ENCODE measurements at places on chromosomes 4 and X.

- no peak for DNase-seq
Measured at GRCh38 chr4:128565565-128566186, 243.8 kb upstream of the JADE1 start.

- no peak for DNase-seq
Measured at GRCh38 chr4:186105647-186106321, 1.3 kb downstream of the FAM149A start.

GRCh38 chr4:1766106-1767060, 26.7 kb upstream of the FGFR3 start:
- no peak for DNase-seq

DNA sequence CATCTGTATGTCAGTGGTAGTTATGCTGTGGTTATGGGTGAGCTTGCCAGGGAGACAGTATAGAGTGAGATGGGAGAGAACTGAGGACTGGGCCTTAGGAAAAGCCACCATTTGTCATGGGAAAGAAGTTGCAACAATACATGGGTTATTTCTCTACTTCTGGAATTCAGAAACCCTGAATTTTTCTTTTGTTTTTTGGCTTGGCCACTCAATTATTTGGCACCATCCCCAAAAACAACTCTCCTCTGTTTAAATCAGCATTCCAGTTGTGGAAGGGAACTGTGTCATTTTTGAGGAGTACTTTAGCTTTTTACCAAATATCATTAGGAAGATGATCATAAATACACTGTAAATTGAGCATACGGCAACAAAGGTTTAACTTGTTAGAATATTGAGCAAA, 41.1 kb upstream of the ACSL4 start:
- DNase-seq = no peak

- DNase-seq = no peak
Measured at GRCh38 chr4:121129606-121130325, 34.4 kb downstream of the TNIP3 start.

DNA sequence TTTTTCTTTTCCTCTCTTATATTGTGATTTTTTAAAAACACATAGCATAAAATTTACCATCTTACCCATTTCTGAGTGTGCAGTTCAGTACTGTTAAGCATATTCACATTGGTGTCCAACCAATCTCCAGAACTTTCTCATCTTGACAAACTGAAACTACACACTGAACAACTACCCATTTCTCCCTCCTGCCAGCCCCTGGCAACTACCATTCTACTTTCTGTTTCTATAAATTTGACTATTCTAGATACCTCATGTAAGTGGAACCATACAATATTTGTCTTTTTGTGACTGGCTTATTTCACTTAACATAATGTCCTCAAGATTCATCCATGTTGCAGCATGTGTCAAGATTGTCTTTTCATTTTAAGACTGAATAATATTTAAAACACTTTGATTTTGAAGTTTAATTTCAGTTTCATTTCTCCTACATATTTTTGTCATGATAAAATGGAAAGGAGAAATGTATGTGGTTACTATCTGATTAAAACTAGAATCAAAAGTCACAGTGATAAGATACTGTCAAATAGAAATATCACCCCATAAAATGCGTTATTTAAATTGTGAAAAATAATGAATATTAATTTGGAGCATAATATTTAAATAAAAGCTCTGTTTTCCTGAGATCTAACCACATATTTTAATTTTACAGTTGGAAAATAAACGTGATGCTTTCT, 122.8 kb downstream of the DIPK2B start:
- DNase-seq = no peak

- DNase-seq = no peak
Measured at GRCh38 chrX:50333308-50333707, 128.7 kb downstream of the CCNB3 start.

DNA sequence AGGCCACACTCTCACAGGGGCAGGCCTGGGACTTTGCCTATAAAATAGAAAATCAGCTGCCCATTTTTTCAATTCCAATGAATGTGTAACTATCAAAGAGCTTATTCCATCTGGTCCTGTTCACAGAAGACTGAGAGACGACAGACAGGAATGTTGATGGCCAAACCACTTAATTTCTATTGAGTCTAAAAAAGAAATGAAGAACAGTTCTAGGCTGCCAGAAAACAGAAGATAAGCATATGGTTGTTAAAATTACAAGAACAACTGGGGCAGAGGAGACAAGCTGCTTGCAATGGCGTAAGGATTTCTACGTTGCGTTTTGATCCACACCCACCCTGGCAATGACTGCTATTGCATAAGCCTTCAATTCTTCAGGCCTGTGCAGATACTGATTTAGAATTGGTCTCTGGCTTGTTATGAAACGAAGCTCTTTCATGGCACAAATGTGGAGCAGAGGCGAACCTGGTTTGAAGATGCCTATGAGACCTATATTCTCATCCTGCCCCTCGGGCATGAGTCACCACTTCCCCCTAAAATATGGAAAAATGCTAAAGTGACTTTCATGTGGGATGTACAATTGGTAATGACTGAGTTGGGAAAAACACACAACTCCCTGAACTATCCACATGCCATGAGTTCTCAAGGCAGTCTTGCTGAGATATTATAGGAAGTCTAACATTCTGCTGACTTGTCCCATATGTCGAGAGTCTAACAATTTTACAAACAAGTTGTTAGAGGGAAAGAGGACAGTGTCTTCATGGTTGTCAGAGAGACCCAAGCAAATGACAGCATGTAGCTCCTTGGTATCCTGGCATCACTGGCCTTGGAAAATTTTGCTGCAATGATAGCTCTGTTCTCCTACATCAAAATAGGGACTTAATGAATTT, 37.9 kb upstream of the SORBS2 start:
- no peak for DNase-seq

- DNase-seq = peak; percentile 4
Measured at GRCh38 chr4:7422151-7422897, 12.4 kb downstream of the PSAPL1 start.

DNA sequence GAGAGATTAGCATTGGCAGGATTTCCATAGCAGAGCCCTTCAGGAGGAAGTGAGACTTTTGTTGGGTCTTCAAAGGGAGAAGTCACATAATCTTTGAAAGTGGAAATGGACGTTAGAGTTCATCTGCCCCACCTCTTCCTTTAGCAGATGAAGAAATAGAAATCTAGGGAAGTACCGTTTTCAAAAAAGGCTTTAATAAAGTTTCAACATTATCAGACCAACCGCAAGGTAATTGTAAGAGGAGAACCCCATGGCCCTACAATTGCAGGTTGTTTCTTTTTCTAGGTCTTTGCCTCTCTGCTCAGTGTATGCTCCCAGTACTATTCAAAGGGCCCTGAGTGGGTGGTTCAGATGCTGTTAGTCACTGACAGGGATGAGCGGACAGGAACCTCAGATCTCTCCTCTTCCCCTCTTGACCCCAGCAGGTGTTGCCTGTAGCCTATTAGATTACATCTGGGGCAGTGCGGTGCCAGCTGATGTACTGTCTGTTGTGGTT, 48.6 kb upstream of the AP1S2 start:
- DNase-seq = no peak

DNA sequence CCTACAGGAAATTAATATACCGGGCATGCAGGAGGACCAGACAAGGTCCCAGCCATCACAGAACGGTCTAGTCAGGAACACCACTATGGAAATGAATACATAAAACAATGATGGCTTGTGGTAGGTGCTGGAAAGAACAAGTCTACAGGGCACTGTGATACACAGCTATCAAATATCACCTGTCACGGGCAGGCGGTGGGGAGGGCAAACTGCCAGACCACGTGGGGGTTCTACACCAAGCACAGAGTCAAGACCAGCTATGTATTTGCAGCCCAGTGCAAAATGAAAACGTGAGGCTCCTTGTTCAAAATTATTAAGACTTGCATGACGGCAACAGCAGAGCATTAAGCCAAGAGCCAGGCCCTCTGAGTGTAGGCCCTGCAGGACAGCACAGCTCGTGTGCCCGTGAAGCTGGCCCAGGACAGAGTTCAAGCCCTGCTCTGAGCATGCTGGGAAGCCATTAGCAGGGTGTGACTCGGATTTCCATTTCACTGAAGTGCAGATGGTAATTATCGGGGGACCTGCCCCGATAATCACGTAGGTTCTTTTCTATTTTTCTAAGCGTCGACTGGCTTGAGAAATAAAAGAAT, 83.6 kb downstream of the JAKMIP1 start:
- no peak for DNase-seq

DNA sequence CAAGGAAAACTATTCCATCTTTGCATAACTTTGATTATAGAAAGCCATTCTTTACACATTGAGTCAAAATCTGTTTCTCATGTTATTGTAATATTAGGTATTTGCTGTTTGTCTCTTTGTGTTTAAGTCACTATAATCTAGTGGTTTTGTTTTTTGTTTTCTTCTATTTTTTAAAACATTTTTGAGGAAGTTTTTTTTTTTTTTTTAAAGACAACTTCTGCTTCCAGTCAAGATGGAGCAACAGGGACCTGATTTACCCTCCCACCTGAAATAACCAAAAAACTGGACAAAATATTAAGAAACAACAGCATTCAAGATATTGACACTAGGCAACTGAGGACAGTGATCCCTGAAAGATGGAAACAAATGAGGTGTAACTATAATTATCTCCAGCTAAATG, 18.4 kb upstream of the NSUN7 start:
- no peak for DNase-seq

DNA sequence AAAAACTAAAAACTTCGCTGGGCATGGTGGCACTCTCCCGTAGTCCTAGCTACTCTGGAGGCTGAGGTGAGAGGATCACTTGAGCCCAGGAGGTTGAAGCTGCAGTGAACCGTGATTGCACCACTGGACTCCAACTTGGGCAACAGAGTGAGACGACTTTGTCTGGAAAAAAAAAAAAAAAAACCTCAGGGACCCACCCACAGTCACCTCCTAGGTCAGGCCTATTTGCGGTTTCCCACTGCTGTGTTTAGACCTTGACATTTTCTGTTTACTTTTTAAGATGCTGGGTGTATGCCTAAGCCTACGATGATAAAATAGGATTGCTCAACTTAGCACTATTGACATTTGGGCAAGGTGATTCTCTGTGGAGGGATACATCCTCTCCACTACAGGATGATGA, 197.4 kb upstream of the TBL1X start:
- no peak for DNase-seq
